ENCODE measurements at places on chromosomes 4 and X.

DNA sequence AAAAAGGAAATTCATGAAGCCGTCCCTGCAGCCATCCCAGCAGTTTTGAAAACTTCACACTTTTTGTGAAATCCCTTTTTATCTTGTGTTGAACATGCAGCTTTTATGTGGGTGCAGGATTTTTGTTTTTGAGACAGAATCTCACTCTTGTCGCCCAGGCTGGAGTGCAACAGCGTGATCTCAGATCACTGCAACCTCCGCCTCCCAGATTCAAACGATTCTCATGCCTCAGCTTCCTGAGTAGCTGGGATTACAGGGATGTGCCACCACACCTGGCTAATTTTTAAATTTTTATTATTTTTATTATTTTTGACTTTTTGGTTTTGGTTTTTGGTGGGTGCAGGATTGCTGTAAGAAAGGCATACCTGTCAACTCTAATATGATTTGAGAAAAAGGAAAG is 8.0 kb upstream of the MSMO1 start:
- no peak for DNase-seq

- DNase-seq: peak; percentile 2
Measured at GRCh38 chr4:103719105-103719829, 518 bp downstream of the TACR3 start.

GRCh38 chr4:38461342-38461741 is 202.7 kb upstream of the KLF3 start:
- DNase-seq: no peak

DNA sequence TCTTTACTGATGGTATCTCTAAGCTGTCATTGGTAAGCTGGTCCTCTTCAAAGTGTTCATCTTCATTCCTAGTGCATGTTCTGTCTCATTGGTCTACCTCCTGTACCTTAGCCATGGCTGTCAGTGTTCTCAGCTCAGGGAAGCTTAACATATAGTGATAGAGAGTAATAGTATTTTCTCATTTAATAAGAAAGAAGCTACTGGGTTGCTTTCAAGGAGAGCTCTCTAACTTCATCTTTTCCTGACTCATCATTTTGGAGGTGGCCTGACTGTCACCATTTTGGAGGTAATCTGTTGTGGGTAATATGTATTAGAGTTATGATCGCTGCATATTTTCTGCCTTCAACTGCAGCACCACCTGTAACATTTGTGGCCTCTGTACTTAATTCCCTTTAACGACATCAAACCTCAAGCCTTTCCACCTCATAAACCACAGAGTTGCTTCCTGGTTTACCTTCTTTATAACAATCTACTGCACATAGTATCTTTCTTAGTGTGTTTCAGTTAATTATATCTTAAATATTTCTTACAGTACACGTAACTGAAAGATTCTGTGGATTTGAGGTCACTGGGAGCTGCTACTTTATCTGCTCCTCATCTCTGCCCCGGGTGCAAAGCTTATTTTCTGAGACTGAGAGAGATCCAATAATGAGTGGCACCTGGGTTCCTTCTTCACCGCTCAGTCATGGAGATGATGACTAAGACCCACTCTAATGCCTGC is 474.0 kb upstream of the TECRL start:
- DNase-seq: no peak

GRCh38 chrX:120468071-120468470 is 1.0 kb downstream of the LAMP2 start:
- DNase-seq: no peak

Data from NCI-H510A (cell line).